ENCODE measurements at places on chromosomes 6 and 20.
A peak's percentile ranks its signal among the peaks of the same experiment; 100 is the strongest.

DNA sequence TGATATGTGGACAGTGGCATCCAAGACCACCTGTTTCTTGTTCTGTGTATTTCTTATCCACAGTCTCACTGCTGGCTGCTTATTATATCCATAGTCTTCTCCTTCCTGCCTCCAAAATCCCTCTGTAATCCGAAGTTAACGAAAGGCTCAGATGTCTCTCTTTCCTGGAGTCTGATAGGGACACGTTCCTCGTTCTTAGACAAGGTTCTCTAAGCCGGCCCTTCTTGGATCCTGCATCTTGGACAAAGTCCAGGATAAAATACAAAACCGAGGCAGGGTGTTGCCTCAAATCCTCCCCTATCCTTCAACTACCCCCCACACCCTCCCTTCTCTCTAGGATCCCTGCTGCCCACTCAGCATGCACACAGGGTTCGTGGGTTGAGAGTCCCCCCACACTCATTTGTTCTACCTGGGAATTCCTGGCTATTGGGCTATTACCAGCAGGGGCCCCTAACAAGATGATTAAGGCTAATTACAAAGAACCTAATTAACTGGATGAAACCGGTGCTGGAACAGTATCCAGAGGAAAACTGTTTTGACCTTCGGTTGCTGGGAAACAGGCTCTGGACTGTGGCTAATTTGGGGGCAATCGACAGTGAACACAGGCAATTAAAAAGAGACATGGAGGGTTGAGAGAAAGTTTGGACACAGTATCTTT, 32.7 kb upstream of the MRPS10 start:
- no peak for DNase-seq

DNA sequence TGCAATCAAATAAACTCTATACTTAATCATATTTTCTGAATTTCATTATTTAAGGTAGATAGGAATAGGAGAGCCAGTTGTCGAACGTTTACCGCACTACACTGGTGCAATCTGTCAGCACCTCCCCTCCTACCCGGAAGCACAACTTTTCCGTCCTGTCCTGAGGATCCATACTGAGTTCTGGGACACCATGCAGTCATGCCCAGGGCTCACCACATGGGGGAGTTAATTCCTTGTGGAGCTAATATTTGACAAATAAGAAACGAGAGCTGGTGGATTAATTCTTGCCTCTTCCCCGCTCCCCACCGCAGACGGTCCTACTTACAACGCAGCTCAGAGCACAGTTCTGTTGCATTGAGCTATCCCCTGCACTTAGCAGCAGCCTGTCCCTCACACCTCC, 107.7 kb upstream of the RALGAPA2 start:
- DNase-seq = peak; percentile 6

DNA sequence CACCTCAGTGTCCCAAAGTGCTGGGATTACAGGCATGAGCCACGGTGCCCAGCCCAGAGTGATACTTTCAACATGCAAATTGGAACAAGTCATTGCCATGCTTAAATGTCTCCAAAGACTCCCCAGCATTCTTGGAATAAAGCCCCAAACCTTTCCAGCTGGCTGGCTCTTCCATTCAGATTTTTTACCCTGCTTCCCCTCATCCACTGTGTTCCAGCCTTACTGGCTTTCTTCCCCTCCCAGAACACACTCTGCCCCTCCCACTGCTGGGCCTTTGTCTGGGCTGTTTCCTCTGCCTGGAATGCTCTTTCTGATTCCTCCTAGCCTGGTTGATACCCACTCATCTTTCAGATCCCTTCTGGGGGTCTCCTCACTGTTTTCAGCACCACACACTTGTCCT, 40.1 kb upstream of the NNAT start:
- no peak for DNase-seq

GRCh38 chr20:2778602-2779321, 21.7 kb downstream of the CPXM1 start:
- no peak for DNase-seq

- DNase-seq = no peak
These were observed 60.9 kb downstream of the GFRAL start for GRCh38 chr6:55388211-55388610.

DNA sequence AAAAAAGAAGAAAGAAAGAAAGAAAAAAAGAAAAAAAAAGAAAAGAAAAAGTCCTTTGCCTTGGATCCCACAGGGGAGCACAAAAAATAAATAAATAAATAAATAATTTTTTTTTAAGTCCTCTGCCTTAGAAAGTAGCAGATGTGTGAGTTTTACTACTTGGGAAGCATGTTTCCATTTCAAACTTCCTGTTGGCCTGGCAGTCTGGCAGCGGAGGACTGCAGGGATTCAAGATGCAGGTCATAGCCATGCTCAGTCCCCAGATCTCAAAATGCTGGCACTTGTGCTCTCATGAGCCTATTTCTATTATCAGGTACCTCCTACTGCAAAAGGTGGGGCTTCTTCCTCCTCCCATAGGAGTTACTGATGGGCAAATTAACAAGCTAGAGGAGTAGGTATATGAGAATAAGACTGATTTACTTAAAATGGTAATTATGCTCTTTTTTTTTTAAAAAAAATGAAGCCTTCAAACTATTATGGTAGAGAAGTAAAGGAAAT, 54.2 kb upstream of the MAP7 start:
- DNase-seq = no peak

DNA sequence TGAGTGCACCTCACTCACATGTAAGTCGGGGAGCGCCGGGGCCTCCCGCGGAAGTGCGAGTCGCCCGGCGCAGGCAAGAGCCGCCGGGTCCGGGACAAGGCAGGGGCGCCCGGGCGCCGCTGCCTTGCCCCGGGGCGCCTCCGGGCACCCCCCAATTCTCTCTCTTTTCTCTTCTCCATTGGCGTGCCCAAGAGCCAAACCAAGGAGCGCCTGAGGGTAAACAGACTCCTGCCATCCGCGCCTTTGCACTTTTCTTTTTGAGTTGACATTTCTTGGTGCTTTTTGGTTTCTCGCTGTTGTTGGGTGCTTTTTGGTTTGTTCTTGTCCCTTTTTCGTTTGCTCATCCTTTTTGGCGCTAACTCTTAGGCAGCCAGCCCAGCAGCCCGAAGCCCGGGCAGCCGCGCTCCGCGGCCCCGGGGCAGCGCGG, 36.8 kb downstream of the GNAS start:
- no peak for DNase-seq

- DNase-seq = no peak
These were observed 45.0 kb downstream of the HACE1 start for GRCh38 chr6:104814743-104815142.

DNA sequence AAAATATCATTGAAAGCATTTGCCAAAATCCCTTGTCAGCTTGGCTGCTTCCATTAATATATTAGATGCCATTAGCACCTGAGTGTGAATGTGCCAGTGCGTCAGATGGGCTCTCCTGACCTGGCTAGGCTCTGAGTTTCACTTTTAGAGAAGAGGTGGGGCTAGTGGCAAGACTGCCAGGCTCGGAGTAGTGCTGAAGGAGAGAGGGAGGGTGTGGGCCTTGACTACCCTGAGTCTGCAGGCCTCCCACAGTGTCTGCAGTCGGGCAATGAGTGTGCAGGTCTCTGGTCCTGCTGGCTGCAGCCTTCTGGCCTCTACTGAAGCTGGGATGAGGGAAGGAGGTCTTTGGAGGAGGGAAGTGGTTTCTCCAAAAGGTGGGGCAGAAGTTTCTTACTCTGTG, 34.6 kb upstream of the PNPLA1 start:
- DNase-seq = no peak

DNA sequence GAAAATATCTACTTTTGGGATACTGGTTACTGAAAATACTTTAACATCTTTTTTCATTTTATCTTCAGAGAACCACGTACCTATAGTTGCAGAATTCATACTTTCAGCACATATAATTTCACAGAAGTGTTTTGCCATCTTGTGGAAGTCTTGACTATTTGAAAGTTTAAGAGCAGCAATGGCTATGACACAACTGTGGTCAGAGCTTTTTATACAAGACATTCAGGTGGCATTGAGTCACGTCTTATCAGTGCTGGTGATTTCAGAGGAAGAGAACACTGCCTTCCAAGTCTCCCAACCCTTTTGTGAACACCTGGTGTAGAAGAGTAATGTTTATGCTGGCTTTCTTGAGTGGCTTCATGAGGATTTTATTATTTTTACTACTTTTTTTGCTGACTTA, 171.6 kb downstream of the ARID1B start:
- DNase-seq = no peak

GRCh38 chr6:135054226-135054568, 425 bp downstream of the HBS1L start:
- DNase-seq = no peak

DNA sequence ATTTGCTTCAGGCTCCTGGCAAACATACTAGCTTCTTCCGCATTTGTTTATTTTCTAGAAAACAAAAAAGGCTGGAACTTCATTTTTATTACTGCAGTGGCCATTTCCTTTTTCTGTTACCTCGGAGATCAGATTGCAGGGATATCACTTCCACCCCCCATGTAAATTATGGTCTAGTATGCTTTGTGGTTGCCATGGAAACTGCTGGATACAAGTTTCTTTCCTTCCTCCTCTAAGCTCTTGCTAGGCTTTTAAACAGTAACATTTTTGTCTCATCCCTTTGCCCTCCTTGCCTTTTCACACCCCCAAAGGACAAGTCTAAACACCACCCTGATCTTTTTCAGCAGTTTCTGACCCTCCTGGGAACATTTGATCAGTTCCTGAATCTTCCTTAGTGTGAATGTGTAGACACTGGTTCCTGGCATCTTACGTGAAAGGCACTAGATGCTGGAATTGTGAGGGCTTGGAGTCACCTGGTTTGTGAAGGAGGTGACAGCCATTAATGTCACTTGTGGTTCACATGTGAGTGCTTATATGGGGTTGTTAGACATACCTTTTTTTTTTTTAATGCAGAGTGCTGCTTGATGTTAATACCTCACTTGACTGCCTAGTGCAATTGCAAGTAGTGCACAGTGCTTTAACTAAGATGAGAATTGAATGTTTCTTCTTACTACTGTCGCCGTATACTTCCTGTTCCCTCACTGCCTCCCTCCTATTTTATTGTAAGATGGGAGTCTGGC, 181.6 kb downstream of the JARID2 start:
- no peak for DNase-seq

GRCh38 chr20:52493171-52493721, 301.7 kb upstream of the ZFP64 start:
- DNase-seq = no peak

GRCh38 chr20:44135417-44136204, 51.4 kb downstream of the JPH2 start:
- no peak for DNase-seq

- no peak for DNase-seq
These were observed 184.0 kb downstream of the GPX5 start for GRCh38 chr6:28709478-28710349.

DNA sequence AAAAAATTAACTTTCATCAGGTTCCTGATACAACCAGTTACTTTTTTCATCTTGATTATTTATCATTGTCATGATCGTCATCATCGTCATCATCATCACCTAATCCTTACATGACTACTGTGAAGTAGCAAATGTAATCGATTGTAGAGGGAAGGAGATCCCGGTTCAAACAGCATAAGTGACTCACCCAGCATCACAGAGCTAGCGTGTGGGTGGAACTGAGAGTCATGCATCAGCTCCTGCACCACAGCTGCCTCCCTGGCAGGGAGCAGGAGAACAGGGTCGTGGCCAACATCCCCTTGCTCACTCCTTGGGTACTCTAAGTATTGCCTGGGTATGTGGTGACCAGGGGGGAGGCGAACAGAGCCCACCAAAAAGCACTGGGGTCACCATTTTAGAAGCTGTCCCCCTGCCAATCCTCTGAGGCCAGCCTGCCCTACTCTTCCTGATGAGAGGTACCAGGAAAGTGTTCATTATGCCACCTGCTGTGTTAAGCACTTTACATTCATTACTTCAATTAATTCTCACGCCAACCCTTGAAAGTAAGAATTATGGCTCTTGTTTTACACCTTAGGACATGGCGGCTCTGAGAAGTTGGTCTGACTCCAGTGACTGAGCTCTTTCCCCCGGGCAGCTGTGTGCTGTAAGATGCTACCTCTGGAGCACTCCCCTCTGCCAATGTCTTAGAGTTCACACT, 425.2 kb downstream of the CD83 start:
- no peak for DNase-seq

DNA sequence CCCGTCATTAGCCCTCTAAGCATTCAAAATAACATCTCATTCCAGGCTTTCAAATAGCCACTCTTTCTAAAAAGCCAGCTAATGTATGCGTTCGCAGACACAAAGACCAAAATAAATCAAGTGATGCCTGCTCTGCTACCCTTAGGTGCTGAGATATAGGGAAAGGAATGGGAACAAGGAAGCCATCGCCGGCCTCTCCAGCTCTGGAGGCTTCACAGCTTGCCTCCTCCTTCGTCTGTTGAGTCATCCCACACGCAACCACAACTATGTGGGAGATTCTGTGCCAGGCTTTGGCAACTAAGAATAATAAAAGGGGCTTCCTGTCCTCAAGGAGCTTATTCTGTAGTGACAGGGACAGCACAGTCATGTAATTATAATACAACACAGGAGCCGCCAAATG, 27.3 kb upstream of the SLC22A23 start:
- no peak for DNase-seq

DNA sequence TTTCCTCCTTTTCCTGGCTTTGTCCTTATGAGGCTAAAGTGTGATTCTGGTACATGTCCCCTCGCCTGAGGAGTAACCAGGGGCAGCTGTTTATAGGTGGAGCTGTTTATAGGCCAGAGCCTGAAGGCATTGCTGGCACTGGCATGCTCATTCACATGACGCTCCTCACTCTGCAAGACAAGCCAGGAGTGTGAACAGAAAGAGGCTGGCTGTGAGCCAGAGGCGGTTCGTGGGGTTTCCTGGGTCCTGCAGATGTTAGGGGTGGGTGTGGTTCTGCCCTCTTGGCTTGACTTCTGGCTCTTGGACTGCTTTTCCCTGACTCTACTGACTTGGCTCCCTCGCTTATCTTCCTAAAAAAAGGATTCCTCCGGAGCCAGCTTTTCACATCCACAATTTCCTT, 12.8 kb upstream of the MDFI start:
- DNase-seq = no peak

DNA sequence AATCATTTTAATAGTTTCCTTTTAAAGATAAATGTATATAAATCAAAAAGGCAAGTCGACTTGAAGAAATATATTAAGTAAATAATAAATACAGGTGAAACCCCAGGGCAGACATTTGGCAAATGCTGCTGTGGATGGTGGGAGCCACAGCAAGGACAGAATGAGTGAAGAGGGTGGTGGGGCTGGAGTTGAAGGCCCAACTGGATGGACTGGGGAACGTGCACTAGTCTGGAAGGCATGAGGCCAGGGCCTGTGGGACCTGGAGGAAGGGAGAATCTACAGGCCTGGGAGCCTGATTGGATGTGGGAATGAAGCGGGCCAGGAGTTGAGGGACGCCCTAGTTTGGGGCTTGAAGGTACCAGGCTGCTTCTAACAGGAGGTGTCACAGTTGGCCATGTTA, 30.6 kb upstream of the BLCAP start:
- no peak for DNase-seq

GRCh38 chr20:56237335-56237734, 11.2 kb upstream of the MC3R start:
- DNase-seq = no peak

- DNase-seq = no peak
These were observed 245.9 kb downstream of the FARS2 start for GRCh38 chr6:5507131-5507681.
